ENCODE measurements at places on chromosomes 11 and 22. TPM values are rescaled to one million over a fixed set of nuclear protein-coding genes. Genes with fewer than 3 reads are reported as not detected.

The IFT27 gene
- total RNA-seq, result 20.6 TPM

The RFPL1 gene
- total RNA-seq, result not detected

The ELFN2 gene
- total RNA-seq, result not detected

The MS4A1 gene
- not detected for total RNA-seq

The SCARF2 gene
- 40.1 TPM for total RNA-seq

The NAALAD2 gene
- total RNA-seq, result 7.4 TPM
